ENCODE measurements at places on chromosomes 3 and 15.
A peak's percentile ranks its signal among the peaks of the same experiment; 100 is the strongest.

- DNase-seq = no peak
Measured at GRCh38 chr15:49506341-49506740, 83.3 kb downstream of the FGF7 start.

- DNase-seq = no peak
Measured at GRCh38 chr3:52322466-52322865, 6.3 kb downstream of the DNAH1 start.

DNA sequence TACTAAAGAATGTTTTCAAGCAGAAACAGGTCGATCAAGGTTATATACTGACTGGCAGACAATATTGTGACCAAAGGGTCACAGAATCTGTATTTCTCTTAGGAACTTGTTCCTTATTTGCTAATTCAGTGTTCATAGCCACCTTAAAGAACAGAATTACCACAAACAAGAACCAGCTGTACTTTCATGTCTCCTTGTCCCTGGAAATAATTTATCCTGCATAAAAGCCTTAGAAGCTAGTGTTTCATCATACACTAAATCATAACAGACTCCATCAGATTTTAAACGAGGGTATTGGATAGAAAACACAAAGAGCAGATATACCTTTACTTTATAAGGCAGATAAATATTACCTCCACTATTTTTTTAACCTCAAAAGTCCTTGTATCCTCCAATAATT, 6.4 kb downstream of the DNAJC19 start:
- DNase-seq = no peak

DNA sequence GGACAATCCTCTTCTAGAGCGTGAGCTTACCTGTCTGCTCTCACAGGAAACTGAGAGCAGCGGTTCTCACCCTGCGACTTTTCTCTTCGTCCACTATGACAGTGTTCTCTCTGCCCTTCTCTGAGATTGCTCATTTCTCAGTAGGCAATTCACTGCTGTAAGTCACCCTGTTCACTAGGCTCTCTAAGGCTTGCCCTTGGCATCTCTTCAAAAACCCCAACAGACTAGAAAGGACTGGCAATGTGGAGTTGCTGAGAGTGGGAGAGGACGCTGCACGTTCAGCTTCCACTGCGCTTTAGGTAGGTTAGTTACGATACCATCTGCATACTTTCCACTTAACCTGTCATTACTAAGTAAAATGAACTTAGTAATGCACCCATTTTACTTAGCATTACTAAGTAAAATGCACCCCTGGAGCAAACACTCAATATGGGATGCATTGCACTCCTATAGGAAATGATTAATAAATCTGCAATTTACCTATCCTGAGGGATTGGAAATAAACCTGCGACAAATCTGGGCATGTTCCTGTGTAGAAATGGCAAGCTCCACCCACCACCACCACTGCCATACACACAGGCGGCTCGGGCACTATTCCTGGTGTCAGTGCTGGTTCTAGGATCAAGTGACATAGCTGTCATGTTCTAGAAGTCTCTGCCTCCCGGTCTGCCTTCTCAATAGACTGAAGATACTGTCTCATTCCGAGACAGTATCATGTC, 21.4 kb downstream of the XPC start:
- no peak for DNase-seq

DNA sequence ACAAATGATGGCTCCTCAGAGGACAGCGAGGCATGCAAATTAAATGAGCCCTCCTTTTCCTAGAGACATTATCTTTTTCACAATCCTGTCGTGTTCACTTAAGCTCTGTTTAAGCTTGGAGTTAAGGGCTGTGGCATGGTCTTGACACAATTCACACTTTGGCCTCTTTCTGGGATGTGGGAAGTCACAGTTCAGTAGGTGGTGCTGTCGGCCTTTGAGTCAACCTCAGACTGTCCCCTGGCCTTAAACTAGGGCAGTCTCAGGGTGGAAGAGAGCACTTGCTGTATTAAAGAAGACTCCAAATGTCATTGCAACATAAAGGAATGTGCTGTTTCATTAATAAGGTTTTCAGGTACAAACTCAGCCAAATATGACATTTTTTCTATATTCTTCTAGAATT, 351.0 kb downstream of the MCTP2 start:
- peak; percentile 32 for DNase-seq

DNA sequence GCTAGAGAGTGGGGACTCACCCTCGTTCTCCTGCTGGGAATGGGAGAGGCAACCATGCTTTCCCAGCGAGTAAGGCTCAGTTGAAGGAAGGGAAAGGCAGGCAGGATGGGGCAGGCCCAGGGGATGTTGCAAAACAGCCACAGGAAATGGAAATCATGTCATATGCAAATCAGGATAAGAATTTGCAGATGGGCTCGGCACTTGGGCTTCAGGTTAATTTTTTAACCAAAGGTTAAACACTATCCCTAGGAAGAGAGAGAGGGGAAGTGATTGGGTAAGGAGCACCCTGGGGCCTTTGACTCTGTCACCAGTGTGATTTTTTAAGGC, 14.6 kb upstream of the PLA2G4E start:
- DNase-seq = no peak

- DNase-seq = peak; percentile 32
Measured at GRCh38 chr15:57866149-57866736, 159.7 kb downstream of the POLR2M start.

GRCh38 chr3:188631291-188632010, 477.5 kb downstream of the LPP start:
- DNase-seq = no peak

GRCh38 chr3:27630885-27631284, 91.2 kb downstream of the EOMES start:
- DNase-seq = no peak

- DNase-seq = no peak
Measured at GRCh38 chr3:184693011-184693975, 18.6 kb downstream of the MAGEF1 start.

GRCh38 chr3:7733933-7734332, 767.7 kb upstream of the LMCD1 start:
- DNase-seq = no peak

DNA sequence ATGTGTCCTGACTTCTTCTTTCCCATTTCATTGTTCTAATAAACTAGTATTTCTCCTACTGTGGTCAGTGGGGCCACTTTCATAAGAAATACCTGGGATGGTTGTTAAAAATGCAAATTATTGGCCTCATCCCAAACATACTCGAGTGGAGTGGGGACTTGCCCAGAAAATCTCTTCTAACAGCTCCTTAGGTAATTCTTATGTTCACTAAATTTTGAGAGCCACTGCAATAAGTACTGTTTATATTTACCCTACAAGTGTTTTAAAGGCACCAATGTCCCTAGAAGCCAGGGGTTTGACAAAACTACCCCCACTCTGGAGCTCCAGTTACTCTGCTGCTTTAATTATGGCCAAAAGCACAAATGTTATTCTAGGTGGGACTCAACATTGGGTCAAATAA, 70.0 kb upstream of the ACP3 start:
- no peak for DNase-seq

GRCh38 chr15:49848282-49848724, 227.5 kb downstream of the DTWD1 start:
- DNase-seq = no peak

GRCh38 chr15:58555162-58556027, 123.6 kb downstream of the LIPC start:
- no peak for DNase-seq

GRCh38 chr3:7707187-7707586, 794.4 kb upstream of the LMCD1 start:
- DNase-seq = no peak

GRCh38 chr15:70071799-70072198, 25.9 kb downstream of the TLE3 start:
- no peak for DNase-seq

- DNase-seq = no peak
Measured at GRCh38 chr3:175620093-175620492, 761.0 kb downstream of the NAALADL2 start.

GRCh38 chr15:48965972-48966371, 2.3 kb upstream of the SHC4 start:
- no peak for DNase-seq

DNA sequence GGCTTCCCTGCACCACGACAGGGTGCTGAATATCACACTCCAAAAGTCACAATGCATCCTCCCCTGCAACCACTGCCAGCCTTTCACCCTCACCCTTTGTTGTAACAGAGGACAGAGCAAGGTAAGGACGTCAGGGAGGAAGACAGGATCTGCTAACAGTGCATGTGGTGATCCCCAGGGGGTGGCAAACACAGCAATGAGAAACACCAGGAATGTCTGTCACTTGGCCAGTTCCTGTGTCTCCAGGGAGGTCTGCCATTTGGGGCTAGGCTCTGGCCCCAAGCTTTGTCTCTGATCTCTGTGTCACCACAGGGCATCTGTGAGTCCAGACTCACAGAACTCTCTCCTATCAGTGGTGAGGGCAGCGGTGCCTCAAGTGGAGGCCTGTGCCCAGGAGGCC, 54.3 kb upstream of the SLC24A5 start:
- DNase-seq = no peak

GRCh38 chr3:98014268-98014585, 20.9 kb downstream of the GABRR3 start:
- no peak for DNase-seq

GRCh38 chr3:107220538-107220937, 156.7 kb upstream of the CCDC54 start:
- no peak for DNase-seq

DNA sequence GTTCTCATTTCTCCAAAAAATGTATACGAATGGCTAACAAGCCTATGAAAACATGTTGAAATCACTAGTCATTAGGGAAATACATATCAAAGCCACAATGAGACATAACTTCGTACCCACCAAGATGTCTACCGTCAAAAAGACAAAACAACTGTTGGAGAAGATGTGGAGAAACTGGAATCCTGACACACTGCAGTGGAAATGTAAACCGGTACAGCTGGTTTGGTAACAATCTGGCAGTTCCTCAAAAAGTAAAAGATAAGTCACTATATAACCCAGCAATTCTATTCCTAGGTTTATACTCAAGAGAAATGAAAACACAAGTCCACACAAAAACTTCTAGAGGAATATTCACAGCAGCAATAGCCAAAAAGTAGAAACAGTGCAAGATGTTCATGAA, 7.0 kb downstream of the SCAPER start:
- DNase-seq = no peak

- no peak for DNase-seq
Measured at GRCh38 chr3:173395073-173395411, 2.5 kb upstream of the NLGN1 start.

DNA sequence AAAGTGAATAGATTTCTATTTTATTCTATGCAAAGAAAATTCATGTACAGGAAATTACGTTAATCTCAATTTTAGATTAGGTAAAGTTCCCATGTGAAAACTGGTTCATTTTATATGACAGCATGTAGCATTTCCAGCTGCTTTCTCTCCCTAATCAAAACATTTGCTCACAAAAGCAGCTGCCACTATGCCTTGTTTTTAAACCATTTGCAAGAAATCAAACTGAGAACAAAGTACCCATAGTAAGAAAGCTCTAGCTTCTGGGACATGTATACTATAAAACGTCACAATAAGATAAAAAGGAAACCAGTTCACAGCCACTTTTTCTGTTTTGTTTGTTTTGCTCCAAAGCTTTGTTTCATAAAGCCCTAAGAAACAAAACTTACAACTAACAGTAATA, 5.0 kb upstream of the CRYBG3 start:
- DNase-seq = no peak

GRCh38 chr3:131658115-131658514, 155.3 kb upstream of the MRPL3 start:
- peak; percentile 7 for DNase-seq

DNA sequence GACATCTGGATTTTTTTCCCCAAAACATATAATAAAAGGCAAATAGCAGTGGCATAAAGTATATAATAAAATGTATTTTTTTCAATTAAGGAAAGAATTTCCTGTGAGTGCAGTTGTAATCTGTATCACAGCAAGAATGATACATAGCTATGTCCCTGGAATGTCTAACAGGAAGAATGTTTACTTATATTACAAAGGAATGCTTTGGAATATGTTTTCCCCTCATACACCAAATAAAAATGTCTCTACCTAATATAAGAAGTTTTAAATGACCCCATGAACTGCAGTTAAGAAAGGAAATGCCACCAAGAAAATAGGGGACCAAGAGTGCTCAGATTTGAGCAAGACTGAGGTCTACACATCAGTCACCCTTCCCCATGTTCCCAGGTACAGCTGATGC, 38.0 kb upstream of the ATP11B start:
- no peak for DNase-seq

- no peak for DNase-seq
Measured at GRCh38 chr3:37279236-37279635, 104.9 kb upstream of the LRRFIP2 start.

DNA sequence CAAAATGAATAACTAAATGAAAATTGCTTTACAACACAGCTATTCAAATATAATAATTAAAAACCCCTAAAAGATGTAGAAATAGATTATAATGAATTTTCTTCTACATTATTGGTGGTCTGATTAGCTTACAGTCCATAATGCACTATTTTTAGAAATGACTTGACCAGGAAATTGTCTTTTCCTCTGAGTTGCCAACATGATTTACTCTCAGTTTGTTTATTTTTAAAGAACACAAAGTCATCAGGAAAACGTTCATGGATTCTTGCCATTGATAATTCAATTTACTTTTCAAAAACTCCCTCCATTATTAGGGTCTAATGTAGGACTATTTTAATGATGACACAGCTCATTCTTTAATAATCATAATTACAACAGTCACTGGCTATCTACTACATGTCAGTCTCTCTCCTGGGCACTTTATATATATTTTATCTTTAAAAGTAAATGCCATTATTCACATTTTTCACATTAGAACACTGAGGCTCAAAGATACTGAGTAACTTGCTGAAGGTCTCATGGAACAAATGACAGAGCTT, 1.1 kb downstream of the TM4SF18 start:
- no peak for DNase-seq

DNA sequence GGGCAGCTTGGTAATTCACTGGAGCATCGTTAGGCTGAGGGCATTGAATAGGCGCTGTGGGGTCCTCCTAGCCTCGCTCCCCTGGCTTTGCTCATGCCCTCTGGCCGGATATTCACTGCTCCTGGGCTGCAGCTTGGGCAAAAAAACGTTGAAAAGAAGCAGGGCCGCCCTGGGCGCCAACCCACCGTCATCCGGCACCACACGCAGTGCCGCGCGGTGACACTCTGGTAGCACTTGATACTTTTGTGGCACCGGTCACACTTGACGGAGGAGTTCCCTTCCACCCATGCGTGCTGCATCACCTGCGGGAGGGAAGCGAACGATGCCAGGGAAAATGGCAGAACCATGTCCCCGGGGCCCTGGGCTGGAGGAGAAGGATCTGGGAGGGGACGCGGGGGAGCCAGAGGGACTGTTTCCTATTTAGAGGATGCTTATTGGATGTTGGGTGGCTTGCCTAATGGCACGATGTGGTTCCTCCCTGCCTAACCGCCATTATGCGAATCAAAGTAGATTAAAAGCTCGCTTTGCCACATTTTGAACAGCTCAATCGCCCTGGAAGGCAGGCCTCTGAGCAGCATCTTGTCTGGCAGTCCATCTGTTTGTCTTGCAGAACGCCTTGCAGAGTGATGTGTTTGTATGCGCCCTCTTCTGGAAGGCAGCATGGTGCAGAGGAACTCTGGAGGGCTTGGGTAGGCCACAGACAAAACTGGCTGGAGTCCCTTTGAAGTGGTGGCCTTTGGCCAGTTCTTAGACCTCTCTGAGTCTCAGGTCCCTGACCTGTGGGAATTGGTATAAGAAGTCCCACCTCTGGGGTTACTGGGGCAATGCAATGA, 93.2 kb downstream of the DGKG start:
- no peak for DNase-seq

GRCh38 chr3:111246967-111247760, 175.5 kb downstream of the NECTIN3 start:
- no peak for DNase-seq

- DNase-seq = no peak
Measured at GRCh38 chr3:186902154-186902553, 28.2 kb upstream of the ST6GAL1 start.
